CD8-positive, alpha-beta T cell (primary cell): ENCODE measurements at places on chromosomes 6 and 20.

DNA sequence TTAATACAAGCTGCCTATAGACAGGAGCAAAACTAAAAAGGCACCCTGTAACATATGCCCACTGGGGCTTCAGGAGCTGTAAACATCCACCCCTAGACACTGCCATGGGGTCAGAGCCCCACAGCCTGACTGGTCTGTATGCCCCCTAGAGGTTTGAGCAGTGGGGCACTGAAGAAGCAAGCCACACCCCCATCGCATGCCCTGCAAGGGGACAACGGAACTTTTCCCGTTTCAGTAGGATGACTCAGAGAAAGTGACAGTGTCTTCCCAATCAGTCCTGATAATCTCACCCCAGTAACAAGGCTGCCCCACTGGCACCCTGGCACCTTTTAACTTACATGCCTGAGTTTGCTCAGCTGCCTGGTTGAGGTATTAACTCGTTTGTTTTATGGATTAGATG is 35.9 kb downstream of the BEND3 start:
- DNase-seq: no peak

DNA sequence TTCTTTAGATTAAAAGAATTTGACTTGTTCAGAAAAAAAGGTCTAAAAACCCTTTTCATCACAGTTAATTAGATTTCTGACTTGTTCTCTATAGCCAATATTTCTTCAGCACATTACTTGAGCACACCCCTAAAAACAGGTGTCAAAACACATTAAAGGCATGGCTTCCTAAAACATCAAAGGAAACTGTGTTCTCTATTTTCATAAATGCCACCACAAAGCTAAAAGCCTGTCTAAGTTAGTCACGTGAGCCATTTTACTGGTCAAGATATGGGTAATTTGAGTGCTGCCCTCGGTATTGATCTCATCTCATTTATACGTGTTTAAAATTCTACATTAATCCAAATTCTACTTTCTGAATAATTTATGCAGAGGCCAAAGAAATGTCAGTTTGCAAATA is 580.5 kb downstream of the HAO1 start:
- no peak for DNase-seq

GRCh38 chr6:54910921-54911320 is 64.3 kb downstream of the FAM83B start:
- no peak for DNase-seq

- no peak for DNase-seq
These were observed 253.2 kb downstream of the MEI4 start for GRCh38 chr6:77906070-77906469.

DNA sequence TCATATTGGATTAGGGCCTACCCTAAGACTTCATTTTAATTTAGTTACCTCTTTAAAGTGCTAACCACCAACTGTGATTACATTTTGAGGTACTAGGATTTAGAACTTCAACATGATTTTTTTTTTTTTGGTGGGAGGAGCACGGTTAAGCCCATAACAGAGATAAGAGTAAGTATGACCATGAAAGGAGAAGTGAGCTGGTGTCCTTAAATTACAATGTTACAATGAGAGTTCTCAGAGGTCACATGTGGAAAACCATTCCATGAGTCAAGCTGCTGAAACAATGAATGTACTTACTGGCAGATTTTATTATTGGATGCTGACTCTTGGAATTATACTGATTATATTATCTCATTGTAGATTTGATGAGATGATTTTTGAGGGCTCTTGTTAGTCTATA is 779.3 kb upstream of the CITED2 start:
- DNase-seq: no peak

DNA sequence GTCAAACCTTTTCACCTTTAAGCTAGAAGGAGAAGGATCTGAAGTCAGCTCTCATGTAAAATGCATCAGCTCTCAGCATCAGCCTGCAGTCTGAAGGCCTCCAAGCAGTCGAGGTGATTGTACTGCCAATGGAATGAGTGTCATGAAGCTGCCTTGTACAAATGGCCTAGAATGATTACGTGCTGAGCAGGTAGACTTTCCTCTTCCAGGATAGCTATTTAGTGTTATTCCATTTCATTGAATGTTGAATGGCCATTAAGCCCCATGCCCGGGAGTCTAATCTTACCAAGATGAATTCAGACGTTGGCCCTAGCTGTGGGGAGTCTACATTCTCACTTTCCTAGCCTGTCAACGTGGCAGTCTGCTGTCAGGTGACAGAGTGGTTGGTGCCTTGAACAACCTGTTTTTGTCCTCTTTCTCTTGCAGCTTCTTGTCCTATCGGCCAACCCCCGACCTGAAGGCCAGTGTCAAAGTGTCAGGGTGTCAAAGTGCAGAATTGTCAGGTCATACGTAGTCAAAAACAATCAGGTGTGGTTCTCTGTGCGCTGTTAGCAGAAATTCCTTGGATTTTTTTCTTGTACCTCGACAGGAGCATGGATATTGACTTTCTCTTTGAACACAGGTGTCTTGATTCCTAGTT is 95.2 kb upstream of the TIAM2 start:
- no peak for DNase-seq

GRCh38 chr20:50013976-50014375 is 31.2 kb downstream of the SNAI1 start:
- DNase-seq: no peak

DNA sequence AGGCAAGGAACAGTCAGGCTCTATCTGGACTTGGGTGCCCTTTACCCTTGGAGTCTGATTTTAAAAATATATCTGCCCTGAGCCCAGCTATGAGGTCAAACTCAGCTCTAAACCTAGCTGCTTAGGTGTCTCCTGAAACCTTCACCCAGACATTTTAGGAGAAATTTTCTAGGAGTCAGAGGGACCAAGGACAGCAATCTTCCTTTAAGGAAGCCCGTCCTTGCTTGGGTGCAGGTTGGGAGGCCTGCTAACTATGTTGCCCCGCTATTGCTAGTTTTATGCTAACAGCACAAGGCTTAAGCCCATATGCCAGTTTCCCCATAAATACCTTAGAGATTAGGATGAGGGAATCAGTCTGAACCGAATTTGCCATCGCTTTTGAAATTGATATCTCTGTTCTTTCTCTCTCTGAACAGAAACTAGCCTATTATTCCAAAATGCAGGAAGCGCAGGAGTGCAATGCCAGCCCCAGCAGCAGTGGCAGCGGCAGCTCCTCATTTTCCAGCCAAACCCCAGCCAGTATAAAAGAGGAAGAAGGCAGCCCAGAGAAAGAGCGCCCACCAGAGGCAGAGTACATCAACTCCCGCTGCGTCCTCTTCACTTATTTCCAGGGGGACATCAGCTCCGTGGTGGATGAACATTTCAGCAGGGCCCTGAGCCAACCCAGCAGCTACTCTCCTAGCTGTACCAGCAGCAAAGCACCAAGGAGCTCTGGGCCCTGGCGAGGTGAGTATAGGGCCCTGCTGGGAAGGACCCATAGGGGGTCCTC is 2.6 kb downstream of the VGLL2 start:
- no peak for DNase-seq

DNA sequence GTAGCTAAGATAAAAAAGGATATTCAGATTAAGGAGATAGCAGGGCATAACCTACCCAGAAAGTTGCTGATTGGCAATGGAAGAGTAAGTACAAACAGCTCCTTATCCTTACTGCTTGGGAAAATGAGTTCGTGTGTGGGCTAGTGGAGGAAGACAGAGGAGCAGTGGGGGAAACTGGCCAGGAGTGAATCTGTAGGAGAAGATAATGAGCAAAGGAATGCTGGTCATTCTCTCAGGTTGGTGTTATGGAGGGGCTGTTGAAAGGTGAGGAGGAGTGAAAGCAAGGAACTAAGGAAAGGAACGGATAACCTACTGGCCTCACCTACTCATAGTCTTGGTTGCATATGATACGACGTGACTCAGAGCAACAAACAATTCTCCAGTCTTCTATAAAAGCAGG is 7.3 kb upstream of the GJB7 start:
- no peak for DNase-seq

GRCh38 chr6:44441091-44441855 is 53.8 kb downstream of the CDC5L start:
- no peak for DNase-seq

- DNase-seq: no peak
These were observed 2.2 kb upstream of the RRBP1 start for GRCh38 chr20:17684077-17684888.

GRCh38 chr6:43943781-43944250 is 173.8 kb downstream of the VEGFA start:
- DNase-seq: no peak

GRCh38 chr20:47664068-47664437 is 121.2 kb downstream of the SULF2 start:
- no peak for DNase-seq

- DNase-seq: no peak
These were observed 7.3 kb downstream of the TRDN start for GRCh38 chr6:123629258-123629941.

- DNase-seq: no peak
These were observed 318.8 kb downstream of the ZFAND3 start for GRCh38 chr6:38138374-38138773.

- no peak for DNase-seq
These were observed 177.7 kb upstream of the MCHR2 start for GRCh38 chr6:100171533-100172321.

DNA sequence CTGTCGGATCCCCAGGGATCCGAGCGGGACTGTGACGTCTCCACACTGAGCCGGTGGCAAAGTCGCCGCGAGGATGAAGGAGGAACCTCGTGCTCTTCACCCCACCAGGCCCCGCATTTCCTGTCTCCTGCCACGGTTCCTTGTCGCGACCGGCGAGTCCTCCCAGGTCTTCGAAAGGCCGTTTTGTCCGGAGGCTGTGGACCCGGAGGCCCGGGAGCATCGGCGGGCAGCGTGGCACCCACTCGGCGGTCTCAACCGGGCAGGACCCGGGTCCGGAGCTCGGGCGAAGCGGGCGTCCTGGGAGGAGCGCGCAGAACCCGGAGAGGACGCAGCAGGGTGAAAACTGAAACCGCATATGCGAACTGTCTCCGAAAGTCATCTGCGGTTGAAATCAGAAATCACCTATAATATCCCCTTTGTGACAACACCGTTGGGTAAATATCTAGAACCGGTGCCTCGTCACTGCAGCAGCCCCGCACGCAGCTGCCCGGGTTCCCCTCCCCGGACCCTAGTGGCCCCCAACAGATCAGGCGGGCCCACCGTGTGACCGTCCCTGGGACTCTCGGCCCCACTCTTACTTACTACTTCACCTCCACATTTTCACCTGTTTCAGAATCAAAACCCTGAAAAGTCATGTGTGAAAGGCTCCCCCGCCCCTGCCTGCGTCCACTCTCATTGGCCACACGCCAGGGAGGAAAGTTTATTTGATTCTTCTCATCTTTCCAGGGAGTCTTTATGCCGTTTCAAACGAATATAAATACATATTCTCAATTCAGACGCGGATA is 3.1 kb upstream of the ULBP2 start:
- DNase-seq: no peak

DNA sequence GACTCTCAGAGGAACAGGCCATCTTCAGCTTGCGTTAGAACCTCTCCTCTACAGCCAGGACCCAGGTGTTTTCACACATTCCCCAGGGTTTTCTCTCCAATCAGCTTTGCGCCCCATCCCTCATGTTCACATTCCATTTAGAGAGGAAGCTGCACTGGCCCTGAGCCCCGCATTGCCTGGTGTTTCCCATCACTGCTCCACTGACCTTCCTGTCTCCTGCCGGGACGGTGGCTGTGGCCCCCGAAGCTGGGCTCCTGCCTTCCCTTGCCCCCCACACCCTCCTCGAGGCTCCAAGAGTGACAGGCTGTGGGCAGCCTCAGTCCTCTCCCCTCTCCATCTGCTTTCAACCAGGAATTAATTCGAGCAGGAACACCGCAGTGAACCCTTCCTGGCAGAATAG is 357.3 kb downstream of the THBS2 start:
- no peak for DNase-seq

DNA sequence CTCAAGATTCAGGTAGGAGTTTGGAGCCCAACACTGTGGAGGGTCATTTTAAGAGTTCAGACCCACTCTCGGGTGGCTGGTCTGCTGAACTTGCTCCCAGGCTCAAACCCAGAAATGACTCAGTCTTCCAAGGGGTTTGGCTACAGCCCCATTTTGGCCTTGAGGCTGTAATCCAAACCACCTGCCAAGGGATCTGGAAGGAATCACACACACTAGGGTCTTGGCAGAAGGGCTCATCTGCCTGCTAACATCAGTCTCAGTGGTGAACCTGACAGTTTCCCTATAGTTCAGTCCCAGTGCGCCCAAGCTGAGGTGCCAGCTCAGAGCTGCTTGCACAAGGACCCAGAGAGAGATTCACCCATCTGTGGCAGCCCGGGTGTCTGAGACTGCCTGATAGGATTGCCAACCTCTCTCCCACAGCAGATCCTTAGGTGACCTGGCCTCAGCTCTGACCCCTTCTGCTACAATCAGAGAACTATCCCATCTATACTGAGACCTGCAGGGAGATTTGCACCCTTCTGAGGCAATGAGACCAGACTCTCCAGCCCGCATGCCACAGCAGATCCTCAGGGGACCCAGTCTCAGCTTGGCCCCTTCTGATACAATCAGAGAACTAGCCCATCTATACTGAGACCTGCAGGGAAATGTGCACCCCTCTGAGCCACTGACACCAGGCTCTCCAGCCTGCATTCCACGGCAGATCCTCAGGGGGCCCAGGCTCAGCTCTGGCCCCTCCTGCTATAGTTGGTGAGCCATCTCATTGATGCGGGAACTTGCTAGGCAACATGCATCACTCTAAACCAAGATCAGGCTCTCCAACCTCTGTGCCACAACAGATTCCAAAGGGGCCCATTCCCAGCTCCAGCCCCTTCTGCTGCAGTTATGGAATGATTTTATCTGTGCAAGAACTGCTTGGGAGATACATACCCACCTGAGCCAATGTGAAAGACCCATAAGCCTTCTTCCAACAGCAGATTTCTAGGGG is 48.2 kb downstream of the THBS2 start:
- no peak for DNase-seq
